ENCODE measurements at places on chromosomes 5 and 9. TPM values are rescaled to one million over a fixed set of nuclear protein-coding genes. Genes with fewer than 3 reads are reported as not detected.

- no peak for DNase-seq
Measured at GRCh38 chr5:157842185-157842584, 16.8 kb downstream of the CLINT1 start.

- no peak for DNase-seq
Measured at GRCh38 chr5:10607666-10608073, 43.8 kb downstream of the ANKRD33B start.

DNA sequence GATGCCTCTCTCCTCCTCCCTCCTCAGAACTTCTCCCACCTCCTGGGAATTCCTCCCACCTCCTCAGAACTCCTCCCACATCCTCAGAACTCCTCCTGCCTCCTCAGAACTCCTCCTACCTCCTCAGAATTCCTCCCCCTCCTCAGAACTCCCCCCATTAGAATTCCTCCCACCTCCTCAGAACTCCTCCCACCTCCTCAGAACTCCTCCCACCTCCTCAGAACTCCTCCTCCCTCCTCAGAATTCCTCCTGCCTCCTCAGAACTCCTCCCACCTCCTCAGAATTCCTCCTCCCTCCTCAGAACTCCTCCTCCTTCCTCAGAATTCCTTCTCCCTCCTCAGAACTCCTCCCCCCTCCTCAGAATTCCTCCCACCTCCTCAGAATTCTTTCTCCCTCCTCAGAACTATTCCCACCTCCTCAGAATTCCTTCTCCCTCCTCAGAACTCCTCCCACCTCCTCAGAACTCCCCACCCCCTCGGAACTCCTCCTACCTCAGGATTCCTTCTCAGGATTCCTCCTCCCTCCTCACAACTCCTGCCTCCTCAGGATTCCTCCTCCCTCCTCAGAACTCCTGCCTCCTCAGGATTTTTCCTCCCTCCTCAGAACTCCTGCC, 23.9 kb downstream of the SLC46A2 start:
- DNase-seq: no peak

RALGPS1 gene
- 6.7 TPM for polyA plus RNA-seq

DNA sequence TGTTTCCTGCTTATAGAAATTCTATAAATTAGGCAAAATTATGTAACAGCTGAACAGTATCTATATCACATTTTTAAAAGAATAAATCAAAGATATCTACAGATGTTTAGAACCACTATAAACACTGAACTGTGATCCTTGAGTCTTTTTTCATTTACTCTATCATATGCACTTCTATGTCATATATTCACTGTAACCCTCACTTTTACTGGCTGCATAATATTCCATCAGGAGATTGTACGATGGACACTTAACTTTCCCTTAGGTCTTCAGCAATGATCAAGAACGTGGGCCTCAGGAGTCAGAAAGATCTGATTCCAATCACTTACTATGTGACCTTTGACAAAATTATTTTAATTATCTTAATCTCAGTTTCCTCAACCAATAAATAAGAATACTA, 41.0 kb downstream of the CLINT1 start:
- no peak for DNase-seq

MYO10 gene
- polyA plus RNA-seq: 35.3 TPM

BAAT gene
- 0.66 TPM for polyA plus RNA-seq

GRCh38 chr5:129003232-129003631, 37.9 kb downstream of the SLC27A6 start:
- DNase-seq: no peak

- DNase-seq: no peak
Measured at GRCh38 chr9:115209601-115210306, 91.8 kb upstream of the TNC start.

- DNase-seq: peak; percentile 61
Measured at GRCh38 chr9:17462869-17463464, 115.9 kb upstream of the SH3GL2 start.

DNA sequence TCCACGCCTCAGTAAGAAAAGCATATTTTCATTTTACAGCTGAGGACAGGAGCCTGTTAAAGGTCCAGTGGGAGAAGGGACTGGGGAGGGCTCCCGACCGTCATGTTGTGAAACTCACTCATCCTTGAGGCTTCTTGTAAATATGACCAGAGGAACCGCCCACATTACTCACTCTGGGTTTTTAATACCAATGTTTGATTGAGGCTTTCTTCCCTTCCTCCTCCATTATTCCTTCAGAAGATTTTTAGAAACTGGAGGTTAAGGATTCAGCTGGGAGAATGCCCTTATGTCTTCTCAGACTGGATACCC, 61.4 kb upstream of the GLRX start:
- no peak for DNase-seq

GRCh38 chr5:135843571-135844337, 9.3 kb downstream of the SLC25A48 start:
- no peak for DNase-seq

DNA sequence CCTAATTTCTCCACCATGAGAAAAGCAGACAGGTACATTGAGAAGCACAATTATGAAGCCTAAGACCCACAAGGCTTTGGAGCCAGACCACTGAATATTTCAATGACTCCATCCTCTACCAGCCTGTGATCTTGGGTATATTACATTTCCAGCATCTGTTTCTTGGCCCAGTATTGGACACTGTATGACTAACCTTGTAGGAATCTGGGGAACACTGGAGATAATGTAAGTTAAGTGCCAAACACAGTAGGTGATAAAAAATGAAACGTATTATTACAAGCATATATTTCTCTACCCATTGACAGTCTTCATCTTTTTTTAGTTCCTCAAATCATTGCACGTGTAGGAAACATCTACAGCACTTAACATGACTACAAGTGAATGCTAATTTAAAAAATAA, 28.6 kb upstream of the FEM1C start:
- no peak for DNase-seq

DNA sequence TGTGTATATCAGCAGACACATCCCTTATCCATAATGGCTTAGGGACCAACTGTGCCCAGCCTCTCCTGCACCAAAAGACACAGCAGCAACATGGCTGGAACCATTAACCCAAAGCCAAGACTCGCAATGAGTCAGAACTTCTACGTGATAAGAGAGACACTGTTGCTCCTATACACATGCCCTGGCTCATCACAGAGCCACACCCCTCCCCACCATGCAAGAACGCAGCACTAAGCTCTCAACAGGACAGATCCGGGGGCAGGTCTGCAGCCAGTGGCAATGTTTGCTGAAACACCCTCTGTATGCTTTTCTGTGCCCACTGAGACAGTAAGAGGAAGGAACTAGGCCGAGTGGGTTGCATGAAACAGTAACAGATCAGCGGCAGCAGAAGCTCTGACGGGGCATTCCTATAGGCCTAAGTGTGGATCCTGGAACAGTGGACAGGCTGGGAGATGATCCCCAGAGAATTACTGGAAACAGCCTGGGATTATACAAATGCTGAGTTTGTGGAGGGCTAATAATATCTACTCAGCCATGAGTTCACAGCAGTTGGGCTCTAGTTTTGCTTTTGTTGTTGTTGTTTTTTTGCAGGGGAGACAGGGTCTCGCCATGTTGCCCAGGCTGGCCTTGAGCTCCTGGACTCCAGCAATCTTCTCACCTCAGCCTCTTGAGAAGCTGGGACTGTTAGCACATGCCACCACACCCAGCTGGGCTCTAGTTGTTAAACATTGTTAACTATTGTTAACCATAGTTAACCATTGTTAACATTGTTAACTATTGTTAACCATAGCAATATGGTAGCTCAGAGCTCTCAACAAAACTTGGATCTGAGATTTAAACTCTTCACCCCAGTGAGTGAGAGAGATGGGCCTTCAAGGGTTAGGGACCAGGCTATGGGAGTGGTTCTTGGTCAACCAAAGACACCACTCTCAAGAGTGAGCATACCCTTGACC, 41.0 kb downstream of the B4GALT1 start:
- no peak for DNase-seq

GRCh38 chr5:157447201-157447637, 12.8 kb upstream of the NIPAL4 start:
- no peak for DNase-seq

TXN gene
- 53.5 TPM for polyA plus RNA-seq

DNA sequence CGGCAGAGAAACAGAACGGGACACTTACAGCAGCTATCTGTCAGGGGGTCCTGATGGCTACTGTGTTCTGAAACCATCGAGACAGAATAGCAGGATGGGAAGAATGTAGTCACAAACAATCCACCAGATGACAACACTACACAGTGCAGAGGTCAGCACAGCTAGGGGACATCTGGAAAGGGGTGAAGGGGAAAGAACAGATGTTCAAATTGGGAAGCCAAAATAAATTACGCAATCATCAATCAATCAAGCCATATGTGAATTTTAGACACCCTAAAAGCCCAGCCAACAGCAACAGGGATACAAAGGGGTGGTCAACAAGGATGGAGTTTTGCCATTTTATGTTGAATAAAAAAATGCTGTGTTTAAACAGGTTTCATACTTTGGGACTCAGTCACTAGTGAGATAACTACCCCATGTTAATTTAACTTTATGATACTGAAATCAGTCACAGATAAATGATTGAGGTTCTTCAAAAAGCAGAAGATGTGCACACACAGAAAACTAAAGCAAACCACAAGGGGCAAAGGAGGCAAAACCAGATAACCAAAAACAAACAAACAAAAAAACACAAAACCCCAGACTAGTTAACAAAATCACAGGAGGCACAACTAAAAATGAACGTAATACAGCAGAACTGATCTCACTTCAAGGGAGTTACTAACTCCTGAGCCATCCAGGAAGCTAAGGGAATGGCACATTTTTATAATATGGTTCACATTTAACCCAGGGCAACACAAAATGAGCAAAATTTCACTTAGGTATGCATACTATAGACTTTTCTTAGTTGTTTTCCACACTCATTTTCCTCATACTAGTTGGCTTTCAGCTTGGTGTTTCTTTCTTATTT, 65.9 kb downstream of the HABP4 start:
- DNase-seq: no peak

CRHBP gene
- polyA plus RNA-seq: 0.45 TPM

DNA sequence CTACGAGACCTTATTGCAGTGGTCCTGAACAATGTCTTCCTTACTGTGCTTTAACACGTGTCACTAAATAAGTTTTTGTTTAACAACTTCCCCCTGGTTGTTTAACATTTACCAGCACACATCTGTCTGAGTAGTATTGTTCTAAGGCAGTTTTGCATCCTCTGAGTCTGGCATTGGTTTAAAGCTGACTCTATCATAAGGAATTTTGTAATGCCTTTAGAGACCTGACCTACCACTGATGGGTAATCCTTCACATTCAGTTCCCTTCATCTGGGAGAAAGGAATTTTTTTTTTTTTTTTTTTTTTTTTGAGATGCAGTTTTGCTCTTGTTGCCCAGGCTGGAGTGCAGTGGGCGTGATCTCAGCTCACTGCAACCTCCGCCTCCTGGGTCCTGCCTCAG, 20.0 kb upstream of the PCAT7 start:
- no peak for DNase-seq

GRCh38 chr9:211557-211956, 3.1 kb upstream of the DOCK8 start:
- DNase-seq: no peak

DNA sequence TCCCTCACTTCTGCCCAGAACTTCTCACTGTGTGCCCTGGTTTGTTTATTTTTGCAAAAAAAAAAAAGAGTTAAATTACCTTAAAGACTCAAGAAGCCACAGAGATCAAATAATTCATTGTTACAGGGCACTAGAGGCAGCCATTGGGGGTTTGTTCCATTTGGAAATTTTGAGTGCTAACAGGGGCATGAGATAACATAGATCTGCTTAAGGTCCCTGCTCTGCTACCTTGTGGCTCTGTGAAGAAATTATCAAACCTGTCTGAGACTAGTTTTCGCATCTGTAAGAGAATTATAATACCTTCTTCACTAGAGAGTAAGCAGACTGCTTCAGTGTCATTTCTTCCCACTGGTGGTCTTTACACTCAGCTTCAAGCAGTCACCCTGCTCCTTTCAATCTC, 394 bp downstream of the TLR4 start:
- DNase-seq: no peak

DNA sequence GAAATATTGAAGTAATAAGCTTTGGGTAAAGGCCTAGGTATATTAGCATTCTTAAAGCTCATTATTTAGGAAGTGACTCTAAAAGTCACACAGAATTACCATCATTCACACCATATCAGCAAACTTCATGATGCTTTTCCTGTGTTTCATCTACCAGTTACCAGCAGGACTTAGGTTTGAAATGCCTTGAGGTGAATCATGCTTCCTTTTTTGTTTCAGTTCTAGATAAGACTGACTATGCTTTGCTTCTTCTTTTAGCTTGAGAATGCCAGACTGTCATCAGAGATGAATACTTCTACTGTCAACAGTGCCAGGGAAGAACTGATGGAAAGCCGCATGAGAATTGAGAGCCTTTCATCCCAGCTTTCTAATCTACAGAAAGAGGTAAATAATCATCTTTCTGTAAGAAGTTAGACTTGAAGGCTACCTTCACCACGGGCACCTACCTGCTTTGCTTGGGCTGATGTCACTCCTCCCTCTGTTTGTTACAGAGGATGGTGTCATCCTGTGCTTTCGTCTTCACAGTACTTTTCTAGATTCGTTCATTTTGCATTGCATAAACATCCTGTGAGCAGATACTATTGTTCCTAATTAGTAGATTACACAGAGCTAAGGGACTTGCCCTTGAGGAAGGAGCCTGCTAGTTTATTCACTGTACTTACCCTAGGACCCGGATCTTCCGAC, 34.7 kb downstream of the LMNB1 start:
- DNase-seq: no peak

PRDM9 gene
- polyA plus RNA-seq: not detected

OSMR gene
- polyA plus RNA-seq: 10.5 TPM

DNA sequence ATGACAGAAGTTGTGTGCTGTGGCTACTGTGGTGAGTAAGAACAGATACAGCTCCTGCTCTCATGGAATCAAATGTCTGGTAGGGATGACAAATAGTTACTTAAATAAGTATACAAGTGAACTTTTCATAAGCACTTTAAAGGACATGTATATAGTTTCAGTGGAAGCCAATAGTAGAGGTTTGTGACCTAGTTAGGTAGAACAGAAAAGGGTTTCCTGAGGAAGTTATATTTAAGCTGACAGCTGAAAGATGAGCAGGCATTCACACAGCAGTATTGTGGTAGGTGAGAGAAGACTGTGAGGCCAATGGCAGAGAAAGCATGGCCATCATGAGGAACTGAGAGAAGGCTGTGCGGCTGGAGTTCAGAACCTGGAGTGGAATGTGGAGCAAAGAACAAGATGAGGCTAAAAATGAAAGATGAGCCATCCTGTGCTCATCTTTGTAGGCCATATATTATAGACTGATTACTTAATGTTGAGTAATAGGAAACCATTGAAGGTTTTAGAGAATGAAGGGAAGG, 15.4 kb downstream of the FAM174A start:
- no peak for DNase-seq

GRCh38 chr5:43209060-43209459, 17.0 kb downstream of the NIM1K start:
- no peak for DNase-seq

DNA sequence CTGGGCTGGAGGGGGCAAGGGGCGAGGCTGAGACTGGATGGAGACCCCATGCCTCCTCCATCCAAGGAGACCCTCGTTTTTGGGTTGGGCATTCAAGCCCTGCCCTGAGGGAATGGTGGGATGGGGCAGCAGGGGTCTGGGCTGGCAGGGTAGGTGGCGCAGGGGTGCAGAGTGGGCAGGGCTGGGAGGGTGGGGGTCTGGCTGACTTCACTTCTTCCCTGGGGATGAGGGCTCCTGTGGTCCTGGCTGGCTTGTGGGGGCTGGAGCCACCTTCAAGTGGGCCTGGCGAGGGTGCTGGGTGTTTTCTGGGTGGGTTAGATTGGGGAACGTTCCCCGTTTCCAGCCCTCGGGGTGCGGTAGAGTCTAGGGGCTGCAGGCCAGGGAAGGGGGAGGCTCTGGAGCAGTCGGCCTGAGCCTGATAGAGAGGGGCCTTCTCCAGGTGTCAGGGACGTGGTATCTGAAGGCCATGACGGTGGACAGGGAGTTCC, 412 bp downstream of the LCN1 start:
- no peak for DNase-seq

GRCh38 chr5:36880761-36881160, 4.2 kb downstream of the NIPBL start:
- no peak for DNase-seq

STOML2 gene
- polyA plus RNA-seq: 66.7 TPM
